ENCODE measurements at places on chromosomes 7 and 10.

DNA sequence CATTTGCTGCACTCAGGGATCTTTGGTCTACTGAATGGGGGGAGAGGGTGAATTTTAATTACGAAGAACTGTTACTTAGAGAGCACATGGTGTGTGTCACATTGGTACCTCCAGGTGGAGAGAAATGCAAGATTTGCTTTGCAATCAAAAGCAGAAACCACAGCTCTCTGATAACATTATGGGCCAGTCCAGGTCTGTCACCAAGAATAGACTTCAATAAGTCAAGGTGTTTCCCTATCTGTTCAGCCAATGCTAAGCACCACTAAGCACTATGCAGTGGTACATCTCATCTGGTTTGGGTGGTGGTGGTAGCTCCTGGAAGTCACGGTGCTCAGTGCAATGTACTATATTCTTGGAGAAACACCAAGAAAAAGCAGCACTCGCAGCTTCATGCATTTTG lies 119.6 kb upstream of the AFAP1L2 start:
- H3K4me1 ChIP-seq = peaks cover 48% of the 10 kb centered on the region
- peaks cover 4% of the 10 kb centered on the region for H3K36me3 ChIP-seq
- H3K27ac ChIP-seq = no peak overlapping the region
- no peak for DNase-seq

DNA sequence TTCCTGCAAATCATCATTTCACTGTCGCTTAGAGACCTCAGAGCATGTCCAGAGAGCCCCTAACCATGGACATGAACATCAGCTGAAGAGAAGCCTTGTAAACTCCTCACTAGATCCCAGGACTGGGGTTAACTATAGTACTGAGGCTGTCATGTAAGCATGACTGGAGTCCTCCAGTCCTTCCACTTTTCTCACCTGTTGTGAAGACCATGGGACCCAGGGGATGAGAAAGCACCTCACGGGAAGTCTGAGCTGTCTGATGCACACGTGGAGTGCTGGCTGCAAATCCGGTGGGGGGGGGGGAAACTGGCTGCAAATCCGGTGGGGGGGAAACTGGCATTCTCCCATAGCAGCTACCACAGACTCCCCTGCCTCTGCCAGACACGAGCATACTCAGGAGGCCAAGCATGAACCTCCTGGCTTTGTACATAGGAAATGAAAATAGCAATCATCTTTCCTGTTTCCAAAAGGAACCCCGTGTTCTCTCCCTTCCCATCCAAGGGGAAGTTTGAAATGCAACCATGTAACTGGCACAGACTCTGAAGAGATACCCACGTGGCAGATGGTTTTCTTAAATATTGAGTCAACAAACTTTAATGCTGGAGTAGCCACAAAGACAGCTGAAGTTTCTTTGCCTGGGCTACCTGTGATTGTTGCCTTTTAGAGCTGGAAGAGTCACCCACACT lies 261.4 kb downstream of the ZMYND11 start:
- no peak overlapping the region for H3K4me3 ChIP-seq
- H3K36me3 ChIP-seq = no peaks in the 10 kb centered on the region
- no peak for DNase-seq
- H3K4me1 ChIP-seq = no peaks in the 10 kb centered on the region

- H3K4me3 ChIP-seq = no peak overlapping the region
- H3K27me3 ChIP-seq = no peaks in the 10 kb centered on the region
- no peak for DNase-seq
- no peaks in the 10 kb centered on the region for H3K36me3 ChIP-seq
- no peaks in the 10 kb centered on the region for H3K4me1 ChIP-seq
- H3K27ac ChIP-seq = no peak overlapping the region
Measured at GRCh38 chr7:75813084-75813483, 522 bp downstream of the CCL24 start.

DNA sequence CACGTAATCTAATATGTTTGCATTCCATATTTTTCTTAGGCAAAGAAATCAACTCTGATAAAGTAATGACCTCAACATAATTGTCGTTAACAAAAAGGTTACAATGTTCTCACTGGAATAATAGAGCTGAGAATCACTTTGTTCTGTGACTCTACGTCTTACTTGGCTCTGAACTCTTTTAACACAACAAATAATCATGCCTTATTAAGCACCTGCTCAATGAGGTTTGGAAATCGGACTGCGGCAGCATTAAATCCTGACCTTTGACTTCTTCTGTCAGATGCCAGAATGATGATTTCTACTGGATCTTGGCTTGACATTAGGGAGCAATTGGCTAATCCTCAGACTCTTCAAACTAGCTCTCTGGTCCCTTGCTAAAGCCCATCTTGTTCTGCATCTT lies 233.6 kb downstream of the SEMA3D start:
- H3K36me3 ChIP-seq = no peaks in the 10 kb centered on the region
- H3K4me3 ChIP-seq = no peak overlapping the region
- H3K4me1 ChIP-seq = no peaks in the 10 kb centered on the region
- H3K27ac ChIP-seq = no peak overlapping the region
- DNase-seq = no peak
- no peaks in the 10 kb centered on the region for H3K27me3 ChIP-seq

- H3K4me3 ChIP-seq = no peak overlapping the region
- H3K27ac ChIP-seq = peak overlapping the region; percentile 20
- H3K4me1 ChIP-seq = peaks cover 10% of the 10 kb centered on the region
- H3K36me3 ChIP-seq = peaks cover 81% of the 10 kb centered on the region
- no peaks in the 10 kb centered on the region for H3K27me3 ChIP-seq
- DNase-seq = no peak
Measured at GRCh38 chr7:148803094-148803493, 81.0 kb downstream of the EZH2 start.

- H3K4me1 ChIP-seq = peaks cover 11% of the 10 kb centered on the region
- H3K27me3 ChIP-seq = peaks cover 11% of the 10 kb centered on the region
- no peak overlapping the region for H3K27ac ChIP-seq
- DNase-seq = no peak
- H3K36me3 ChIP-seq = no peaks in the 10 kb centered on the region
Measured at GRCh38 chr10:47109906-47110305, 190.1 kb upstream of the GDF10 start.

DNA sequence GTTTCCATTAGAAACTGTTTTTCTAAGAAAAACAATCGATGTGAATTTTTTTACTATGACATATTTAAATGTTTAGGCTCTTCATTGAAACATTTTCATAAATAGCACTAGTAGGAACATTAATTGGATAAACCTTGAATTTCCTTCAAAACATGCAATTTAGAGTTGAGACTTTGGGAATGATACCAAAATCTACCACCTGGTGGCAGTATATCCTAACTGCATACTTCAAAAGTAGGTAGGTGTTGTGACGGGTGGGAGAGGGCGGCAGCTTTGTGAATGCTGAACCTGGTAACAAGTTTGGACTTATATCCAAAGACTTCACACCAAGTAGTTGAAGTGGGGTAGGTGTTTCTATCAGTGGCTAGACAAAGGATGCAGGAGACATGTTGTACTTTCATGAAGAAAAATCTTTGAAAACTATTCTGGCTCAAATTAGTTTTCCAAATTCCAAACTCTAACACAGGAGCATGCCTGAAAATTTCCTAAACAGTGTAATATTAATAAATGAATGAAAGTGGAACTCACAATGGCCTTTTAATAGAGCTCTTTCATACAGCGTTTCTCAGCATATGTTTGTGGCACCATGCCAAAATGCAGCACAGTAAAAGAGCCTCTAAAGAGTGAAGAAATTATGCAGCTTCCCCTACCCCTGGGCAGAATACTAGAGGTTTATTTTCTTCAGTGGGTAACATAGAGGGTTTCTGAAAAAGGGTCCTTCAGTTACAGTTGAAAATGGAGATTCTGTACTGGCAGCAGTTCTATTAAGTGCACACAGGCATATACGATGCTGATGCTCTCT lies 201.0 kb upstream of the TPK1 start:
- peak; percentile 11 for DNase-seq
- H3K4me3 ChIP-seq = no peak overlapping the region
- no peaks in the 10 kb centered on the region for H3K4me1 ChIP-seq
- H3K27me3 ChIP-seq = peaks cover 16% of the 10 kb centered on the region
- H3K36me3 ChIP-seq = no peaks in the 10 kb centered on the region

DNA sequence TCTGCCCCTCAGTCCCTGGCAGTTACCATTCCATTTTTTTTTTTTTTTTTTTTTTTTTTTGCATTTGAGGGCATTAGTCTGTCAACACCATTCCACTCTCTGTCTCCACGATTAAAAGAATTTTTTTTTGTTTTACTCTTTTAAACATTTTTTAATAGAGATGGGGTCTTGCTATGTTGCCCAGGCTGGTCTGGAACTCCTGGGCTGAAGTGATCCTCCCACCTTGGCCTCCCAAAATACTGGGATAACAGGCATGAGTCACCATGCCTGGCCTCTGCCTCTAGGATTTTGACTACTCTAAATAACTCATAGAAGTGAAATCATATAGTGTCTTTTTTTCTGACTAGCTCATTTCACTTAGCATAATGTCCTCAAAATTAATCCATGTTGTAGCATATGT lies 16.5 kb upstream of the CLDN3 start:
- H3K4me3 ChIP-seq = no peak overlapping the region
- H3K27ac ChIP-seq = no peak overlapping the region
- no peak for DNase-seq
- peaks cover 1% of the 10 kb centered on the region for H3K27me3 ChIP-seq
- H3K36me3 ChIP-seq = no peaks in the 10 kb centered on the region

DNA sequence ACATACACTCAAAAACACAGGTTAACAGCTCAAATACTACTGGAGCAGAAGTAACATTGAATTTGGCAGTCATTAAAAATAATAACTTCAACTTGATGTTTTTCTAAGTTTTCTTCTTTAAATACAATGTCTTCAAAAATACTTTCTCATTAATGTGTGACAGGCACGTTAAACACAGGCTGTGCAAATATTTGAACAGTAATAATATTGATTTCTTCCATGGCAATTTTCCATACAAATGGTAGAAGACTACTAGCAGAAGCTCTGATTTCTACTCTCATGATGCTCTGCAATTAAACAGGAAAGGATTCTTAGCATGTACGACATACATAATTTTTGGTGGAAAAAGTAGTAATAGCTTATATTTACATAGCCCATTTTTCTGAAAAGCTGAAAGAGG lies 47.4 kb downstream of the NRP1 start:
- no peak overlapping the region for H3K4me3 ChIP-seq
- H3K36me3 ChIP-seq = no peaks in the 10 kb centered on the region
- no peaks in the 10 kb centered on the region for H3K27me3 ChIP-seq

DNA sequence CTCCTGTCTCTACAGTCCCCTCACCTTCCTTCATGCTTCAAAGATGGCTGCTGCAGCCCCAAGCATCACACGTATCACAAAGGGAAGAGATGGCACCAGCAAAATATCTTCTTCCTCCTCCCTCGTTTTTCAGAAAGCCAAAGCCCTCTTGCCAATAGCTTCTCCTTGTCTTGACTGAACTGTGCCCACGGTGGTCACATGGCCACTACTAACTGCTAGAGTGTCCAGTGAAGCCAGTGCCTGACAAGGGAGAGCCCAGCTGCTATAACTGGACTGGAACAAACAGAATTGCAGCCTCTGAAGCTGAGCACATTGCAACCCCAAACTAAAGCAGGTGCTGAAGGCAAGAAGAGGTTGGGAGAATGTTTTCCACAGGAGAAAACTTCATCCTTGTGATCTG lies 120.8 kb upstream of the RET start:
- no peaks in the 10 kb centered on the region for H3K36me3 ChIP-seq
- H3K4me1 ChIP-seq = no peaks in the 10 kb centered on the region
- H3K4me3 ChIP-seq = no peak overlapping the region
- no peak for DNase-seq
- H3K27ac ChIP-seq = no peak overlapping the region

- H3K4me1 ChIP-seq = peaks cover 25% of the 10 kb centered on the region
- no peaks in the 10 kb centered on the region for H3K27me3 ChIP-seq
- no peak for DNase-seq
- H3K27ac ChIP-seq = peak overlapping the region; percentile 75
- no peak overlapping the region for H3K4me3 ChIP-seq
Measured at GRCh38 chr7:1567049-1567771, 2.6 kb downstream of the PSMG3 start.

DNA sequence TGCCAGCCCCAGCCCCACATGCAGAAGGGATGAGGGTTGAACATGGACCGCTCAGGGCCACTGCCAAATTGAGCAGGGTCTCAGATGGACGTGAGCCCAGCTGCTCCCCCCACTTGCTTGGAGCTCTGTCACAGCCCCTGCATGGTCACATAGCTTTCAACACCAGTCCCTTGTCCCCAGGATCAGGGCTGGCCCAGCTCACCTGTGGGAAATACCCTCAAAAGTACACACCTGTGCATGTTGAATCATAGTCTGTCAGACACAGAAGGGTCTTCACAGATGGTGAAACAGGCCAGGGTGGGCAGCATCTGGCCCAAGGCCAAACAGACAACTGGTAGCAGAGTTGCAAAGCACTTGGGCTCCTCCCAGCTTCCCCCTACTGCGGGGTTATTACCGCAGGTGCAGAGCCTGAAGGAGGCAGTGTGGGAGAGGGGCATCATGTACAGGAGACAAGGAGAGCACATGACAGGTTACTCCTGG lies 77.6 kb upstream of the UNC5B start:
- H3K4me1 ChIP-seq = no peaks in the 10 kb centered on the region
- no peak overlapping the region for H3K27ac ChIP-seq
- DNase-seq = no peak
- H3K4me3 ChIP-seq = no peak overlapping the region
- H3K27me3 ChIP-seq = peaks cover 44% of the 10 kb centered on the region
- no peaks in the 10 kb centered on the region for H3K36me3 ChIP-seq

- no peaks in the 10 kb centered on the region for H3K27me3 ChIP-seq
- no peaks in the 10 kb centered on the region for H3K4me1 ChIP-seq
- H3K36me3 ChIP-seq = no peaks in the 10 kb centered on the region
- no peak overlapping the region for H3K4me3 ChIP-seq
Measured at GRCh38 chr7:132492823-132493445, 83.3 kb downstream of the PLXNA4 start.

DNA sequence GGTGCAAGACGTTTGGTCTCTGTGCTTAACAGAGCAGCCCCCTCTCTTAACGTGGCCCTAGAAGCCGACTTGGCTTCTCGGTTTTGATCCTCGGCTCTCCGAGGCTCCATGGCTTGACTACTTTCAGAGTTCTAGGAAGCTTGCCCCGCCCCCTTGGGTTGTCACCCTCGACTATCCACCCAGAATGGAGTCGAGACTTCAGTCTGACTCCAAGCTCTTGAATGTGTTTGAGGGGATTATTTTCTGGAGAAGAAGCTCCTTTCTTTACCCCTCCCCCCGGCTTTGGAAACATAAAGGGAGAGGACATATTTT lies 448 bp downstream of the SEC24C start:
- no peaks in the 10 kb centered on the region for H3K27me3 ChIP-seq
- H3K4me1 ChIP-seq = peaks cover 16% of the 10 kb centered on the region
- peak overlapping the region; percentile 98 for H3K4me3 ChIP-seq
- DNase-seq = peak; percentile 47
- H3K36me3 ChIP-seq = peaks cover 29% of the 10 kb centered on the region

GRCh38 chr10:133124357-133125211 lies 35.4 kb upstream of the KNDC1 start:
- H3K4me1 ChIP-seq = peaks cover 9% of the 10 kb centered on the region
- DNase-seq = no peak
- no peak overlapping the region for H3K27ac ChIP-seq
- no peaks in the 10 kb centered on the region for H3K36me3 ChIP-seq
- H3K27me3 ChIP-seq = peaks cover 41% of the 10 kb centered on the region

- no peak for DNase-seq
- peaks cover 62% of the 10 kb centered on the region for H3K4me1 ChIP-seq
- H3K36me3 ChIP-seq = peaks cover 14% of the 10 kb centered on the region
- H3K27ac ChIP-seq = no peak overlapping the region
- H3K4me3 ChIP-seq = no peak overlapping the region
Measured at GRCh38 chr7:28191751-28192150, 11.2 kb upstream of the JAZF1 start.

- no peak for DNase-seq
- H3K4me1 ChIP-seq = peaks cover 25% of the 10 kb centered on the region
- no peaks in the 10 kb centered on the region for H3K27me3 ChIP-seq
- no peak overlapping the region for H3K27ac ChIP-seq
- H3K4me3 ChIP-seq = no peak overlapping the region
Measured at GRCh38 chr10:98366062-98366530, 48.9 kb downstream of the PYROXD2 start.

Measured in stimulated activated naive B cell treated with anti-CD40 and anti-IgM and Interleukin-4, amounts not matched to agents 10 μg/mL and 1 μg/mL and 100 μg/mL, for 72 hours (primary cell).